C1 segment of cervical spinal cord (tissue), 14 donors: ENCODE measurements at places on chromosomes 5 and 9.

GRCh38 chr5:36948041-36948440, 71.5 kb downstream of the NIPBL start:
- no peak for DNase-seq

DNA sequence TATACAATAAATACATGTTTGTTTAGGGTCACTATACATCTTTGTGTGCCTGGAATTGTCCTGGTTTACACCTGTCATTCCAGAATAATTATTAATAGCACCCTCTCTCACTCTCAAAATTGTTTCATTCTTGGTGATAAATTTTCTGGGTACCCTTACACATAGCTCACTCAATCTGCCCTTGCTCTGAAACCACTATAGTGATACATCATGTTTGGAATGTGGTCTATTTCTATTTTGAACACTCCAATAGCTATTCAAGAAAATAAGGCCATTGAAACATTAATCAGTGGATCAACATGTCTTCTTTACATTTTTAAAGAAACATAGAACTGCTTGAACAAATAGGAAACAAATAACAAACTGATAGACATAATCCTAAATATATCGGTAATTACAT, 158.7 kb downstream of the ARRDC3 start:
- DNase-seq = no peak

- no peak for DNase-seq
These were observed 14.3 kb downstream of the CDK20 start for GRCh38 chr9:87959916-87960581.

DNA sequence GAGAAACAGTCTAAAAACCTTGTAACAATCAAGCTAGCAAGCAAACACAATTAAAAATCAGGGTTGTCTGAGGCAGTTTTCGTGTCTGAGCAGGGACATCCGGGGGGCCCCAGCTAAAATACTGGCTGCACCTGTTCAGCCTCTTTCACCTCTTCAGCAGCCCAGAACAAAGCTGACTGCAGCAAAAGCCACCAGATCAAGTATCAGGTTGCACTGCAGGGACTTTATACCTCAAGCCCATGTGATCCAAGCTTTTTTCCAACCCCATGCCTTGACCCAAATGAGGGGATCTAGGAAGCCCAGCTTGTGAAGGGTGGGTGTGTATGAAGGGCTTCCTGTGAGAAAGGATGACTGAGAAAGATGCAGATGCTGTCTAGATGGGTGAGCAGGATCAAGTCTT, 133.4 kb downstream of the SEMA6A start:
- no peak for DNase-seq

DNA sequence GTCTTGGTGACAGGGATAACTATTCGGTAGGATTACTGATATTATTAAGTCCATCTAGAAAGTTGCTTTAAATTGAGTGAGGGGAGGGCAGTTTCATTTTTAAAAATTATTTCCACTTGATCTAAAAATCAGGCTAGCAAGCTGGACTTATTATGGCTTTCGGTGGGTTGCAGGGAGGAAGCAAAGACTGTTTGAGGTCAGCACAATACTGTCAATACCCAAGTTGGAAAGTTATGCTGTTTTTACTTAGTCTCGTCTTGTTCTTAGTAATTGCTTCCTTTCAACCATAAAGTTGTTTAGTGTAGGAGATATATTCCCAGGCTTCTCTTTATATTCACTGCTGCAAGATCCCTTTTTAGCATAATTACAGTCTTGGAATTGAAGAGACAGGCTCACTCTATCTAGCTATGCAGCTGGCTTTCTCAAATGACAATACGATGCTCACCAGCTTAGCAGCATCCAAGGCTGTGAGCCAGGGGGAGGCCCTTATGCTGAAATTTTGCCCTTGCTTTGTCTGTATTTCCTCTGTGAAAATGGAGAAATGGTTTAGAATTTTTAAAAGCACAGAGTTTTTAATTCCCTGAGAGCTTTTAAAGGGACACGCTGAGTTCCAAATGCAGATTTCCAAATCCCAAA, 68.2 kb upstream of the APC start:
- no peak for DNase-seq
